NCI-H526 (cell line): ENCODE measurements at places on chromosomes 2 and 18.

GRCh38 chr2:227344231-227344630 is 19.2 kb downstream of the MFF start:
- DNase-seq = no peak

DNA sequence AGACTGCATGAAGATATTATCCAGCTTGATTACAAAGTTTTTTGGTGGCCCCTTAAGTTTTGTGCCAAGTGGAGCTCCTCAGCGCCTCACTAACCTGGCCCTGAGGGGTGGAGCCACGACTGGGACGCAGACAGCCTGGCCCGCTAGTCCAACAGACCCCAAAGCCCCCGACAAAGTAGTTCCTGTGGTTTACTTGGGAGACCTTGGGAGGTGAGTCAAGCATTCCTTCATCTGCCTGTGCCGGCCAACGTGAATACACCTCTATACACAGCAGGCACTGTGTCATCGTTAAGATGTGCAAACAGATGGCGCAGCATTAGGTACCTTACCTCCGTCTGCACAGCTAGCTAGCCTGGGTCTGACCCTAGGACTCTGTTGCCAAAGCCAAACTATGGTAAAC is 55.0 kb upstream of the LAMA1 start:
- no peak for DNase-seq

GRCh38 chr2:38168710-38169480 is 92.9 kb upstream of the CYP1B1 start:
- no peak for DNase-seq

DNA sequence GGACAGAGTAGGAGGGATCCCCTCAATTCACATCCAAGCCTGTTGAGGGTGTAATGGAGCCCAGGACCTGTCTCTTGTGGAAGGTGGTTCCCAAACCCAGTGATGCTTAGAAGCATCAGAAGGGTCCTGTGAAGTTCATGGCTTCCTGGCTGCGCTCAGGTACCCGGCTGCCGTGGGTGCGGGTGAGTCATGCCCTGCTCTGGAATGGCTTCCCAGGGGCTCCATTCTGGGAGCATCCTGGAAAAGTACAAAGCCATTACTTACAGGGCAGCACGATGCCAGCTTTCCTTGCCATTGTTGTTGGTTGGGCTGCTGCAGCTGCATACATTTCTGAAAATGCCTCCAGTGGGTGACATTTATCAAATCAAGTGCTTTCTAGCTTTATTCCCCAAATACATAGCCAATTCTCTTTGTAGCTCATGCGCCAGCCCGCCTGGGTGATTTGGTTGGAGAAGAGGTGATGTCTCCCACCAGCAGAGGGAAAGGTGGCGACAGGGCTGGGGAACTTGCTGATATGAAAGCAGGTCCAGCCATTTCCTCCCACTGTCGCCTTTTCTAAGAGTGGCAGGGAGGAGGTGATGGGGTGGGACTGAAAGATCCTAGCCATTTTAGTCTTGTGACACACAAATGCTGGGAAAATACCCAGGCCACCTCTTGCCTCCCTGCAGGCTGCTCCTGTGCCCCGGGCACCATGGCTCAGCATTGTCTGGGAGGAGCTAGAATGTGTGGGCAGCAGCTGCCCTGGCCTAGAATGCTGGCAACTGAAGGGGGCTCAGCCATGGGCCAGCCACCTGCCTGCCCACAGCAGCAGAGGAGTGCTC is 65.9 kb upstream of the HPCAL1 start:
- DNase-seq = no peak

GRCh38 chr2:142131010-142131669 is at the start of gene LRP1B:
Gene LRP1B, minus strand, starts transcription at chr2:142131016. Its CDS starts 287 bp downstream, at chr2:142130729.
- peak; percentile 57 for DNase-seq

DNA sequence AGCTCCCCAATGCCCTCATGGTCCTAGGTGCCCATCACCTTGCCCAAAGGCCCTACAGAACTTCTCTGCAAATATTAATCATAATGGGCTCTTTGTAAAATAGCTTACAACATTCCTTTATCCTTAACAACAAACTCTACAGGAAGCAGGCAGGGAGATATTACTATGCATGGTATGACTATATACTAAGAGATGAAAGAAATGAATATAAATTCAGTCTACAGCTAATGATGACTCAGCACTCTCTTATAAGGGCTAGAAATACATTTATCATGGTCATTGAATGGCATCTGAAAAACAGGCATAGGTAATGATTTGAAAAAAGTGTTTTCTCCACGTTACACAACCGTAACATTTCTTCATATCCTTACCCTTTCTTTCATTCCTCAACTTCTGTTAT is 254.8 kb upstream of the DSEL start:
- DNase-seq = no peak

GRCh38 chr2:51919395-51919794 is 887.5 kb upstream of the NRXN1 start:
- DNase-seq = no peak
